ENCODE measurements at places on chromosomes 4 and X. TPM values are rescaled to one million over a fixed set of nuclear protein-coding genes. Genes with fewer than 3 reads are reported as not detected.

- no peak overlapping the region for H3K27ac ChIP-seq
- DNase-seq = no peak
- no peaks in the 10 kb centered on the region for H3K36me3 ChIP-seq
- H3K4me3 ChIP-seq = no peak overlapping the region
- H3K27me3 ChIP-seq = no peaks in the 10 kb centered on the region
- no peaks in the 10 kb centered on the region for H3K4me1 ChIP-seq
Observed at GRCh38 chr4:76806346-76806745, 91.6 kb downstream of the SOWAHB start.

ETDA gene
- polyA plus RNA-seq = not detected

DNA sequence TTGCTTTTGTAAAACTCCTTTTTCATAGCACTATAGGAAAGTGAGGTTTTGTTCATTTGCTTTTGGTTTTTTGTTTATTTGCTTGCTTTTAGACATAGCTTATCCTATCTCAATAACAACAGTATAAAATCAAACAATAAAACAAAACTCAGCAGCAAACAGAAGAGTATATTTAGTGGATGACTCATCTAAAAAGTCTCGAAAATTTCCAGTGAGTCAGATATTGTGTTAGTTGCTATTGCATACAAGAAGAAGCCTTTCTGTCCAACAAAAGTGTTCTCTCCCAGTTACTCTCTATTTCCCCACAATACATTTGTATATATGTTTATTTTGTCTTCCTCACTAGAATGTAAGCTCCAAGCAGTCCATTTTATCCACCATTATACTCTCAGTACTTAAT lies 36.0 kb upstream of the NPNT start:
- no peaks in the 10 kb centered on the region for H3K27me3 ChIP-seq
- H3K4me1 ChIP-seq = no peaks in the 10 kb centered on the region
- no peak for DNase-seq
- H3K4me3 ChIP-seq = no peak overlapping the region
- H3K27ac ChIP-seq = no peak overlapping the region
- H3K36me3 ChIP-seq = no peaks in the 10 kb centered on the region

DNA sequence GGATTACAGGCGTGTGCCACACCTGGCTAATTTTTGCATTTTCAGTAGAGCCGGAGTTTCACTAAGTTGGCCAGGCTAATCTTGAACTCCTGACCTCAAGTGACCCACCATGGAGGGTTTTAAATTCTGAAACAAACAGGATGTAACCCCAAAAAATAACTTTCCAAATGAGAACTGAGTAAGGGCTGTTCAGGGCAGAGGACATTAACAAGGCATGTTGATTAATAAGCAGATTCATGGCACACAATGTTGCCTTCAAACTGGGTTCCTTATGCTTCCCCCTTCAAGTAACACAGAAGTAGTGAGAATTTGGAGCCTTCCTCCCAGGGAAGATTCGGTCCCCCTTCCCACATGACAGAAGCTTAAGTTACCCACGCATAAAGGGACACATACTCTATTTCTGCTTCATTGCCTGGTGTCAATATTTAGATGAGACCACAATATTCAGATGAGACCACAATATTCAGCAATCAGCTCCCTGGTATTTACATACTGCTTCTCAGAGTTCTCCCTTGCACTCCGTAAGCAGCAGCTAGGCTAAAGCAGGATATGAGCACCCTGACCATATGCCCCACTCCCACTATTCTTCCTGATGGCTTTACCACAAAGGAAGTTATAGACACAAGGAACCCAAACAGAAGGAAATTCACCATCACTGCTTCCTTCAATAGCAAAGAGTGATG lies 21.4 kb downstream of the GRSF1 start:
- peaks cover 5% of the 10 kb centered on the region for H3K4me1 ChIP-seq
- peaks cover 39% of the 10 kb centered on the region for H3K36me3 ChIP-seq
- no peak overlapping the region for H3K4me3 ChIP-seq

RTL3 gene
- not detected for polyA plus RNA-seq

DNA sequence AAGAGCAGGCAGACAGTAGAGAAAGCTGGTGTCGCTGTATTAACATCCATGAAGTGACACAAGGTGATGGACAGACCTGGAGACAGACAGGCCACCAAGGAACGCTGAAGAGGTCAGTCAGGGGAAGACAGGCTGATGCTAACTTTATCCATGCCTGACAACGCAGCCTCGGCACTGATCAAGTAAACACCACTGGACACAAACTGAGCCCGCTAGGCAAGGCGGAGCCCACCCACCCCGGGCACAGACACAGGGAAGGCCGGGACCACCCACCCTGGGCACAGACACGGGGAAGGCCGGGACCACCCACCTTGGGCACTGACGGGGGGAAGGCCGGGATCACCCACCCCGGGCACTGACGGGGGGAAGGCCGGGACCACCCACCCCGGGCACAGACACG lies 18.8 kb downstream of the PPP2R3B start:
- no peaks in the 10 kb centered on the region for H3K36me3 ChIP-seq
- no peak for DNase-seq
- no peak overlapping the region for H3K4me3 ChIP-seq
- no peaks in the 10 kb centered on the region for H3K4me1 ChIP-seq

GRCh38 chrX:38800981-38801845 lies at the start of gene MID1IP1:
MID1IP1 (plus strand) TSS chrX:38801459; CDS start chrX:38804947, 3,488 bp downstream.
- peak within 1 kb of the TSS; percentile 63 for H3K4me3 ChIP-seq
- H3K27ac ChIP-seq = peak within 1 kb of the TSS; percentile 80
- H3K27me3 ChIP-seq = no peaks in the 10 kb centered on the region
- H3K36me3 ChIP-seq = no peaks in the 10 kb centered on the region
- H3K4me1 ChIP-seq = peaks cover 22% of the 10 kb centered on the region

GRCh38 chr4:48033825-48034413 lies 17.3 kb downstream of the NIPAL1 start:
- no peaks in the 10 kb centered on the region for H3K36me3 ChIP-seq
- DNase-seq = peak; percentile 74
- H3K4me3 ChIP-seq = no peak overlapping the region
- no peaks in the 10 kb centered on the region for H3K27me3 ChIP-seq
- H3K27ac ChIP-seq = no peak overlapping the region

PAGE1 gene
- polyA plus RNA-seq = not detected

MMAA gene
- 4.0 TPM for polyA plus RNA-seq

- no peak overlapping the region for H3K27ac ChIP-seq
- no peak for DNase-seq
- H3K27me3 ChIP-seq = no peaks in the 10 kb centered on the region
- no peak overlapping the region for H3K4me3 ChIP-seq
- H3K4me1 ChIP-seq = peaks cover 27% of the 10 kb centered on the region
- no peaks in the 10 kb centered on the region for H3K36me3 ChIP-seq
Observed at GRCh38 chr4:112113864-112114263, 31.4 kb upstream of the FAM241A start.

RBBP7 gene
- polyA plus RNA-seq = 56.8 TPM

ANOS1 gene
- polyA plus RNA-seq = not detected

TMSB15C gene
- not detected for polyA plus RNA-seq

SEC31A gene
- polyA plus RNA-seq = 107 TPM

GRCh38 chrX:9327747-9328145 lies 137.1 kb upstream of the TBL1X start:
- no peaks in the 10 kb centered on the region for H3K36me3 ChIP-seq
- H3K4me3 ChIP-seq = no peak overlapping the region
- H3K27me3 ChIP-seq = peaks cover 24% of the 10 kb centered on the region

Measured in CD14-positive monocyte (primary cell).